ENCODE measurements at places on chromosomes 6 and 20. TPM values are rescaled to one million over a fixed set of nuclear protein-coding genes. Genes with fewer than 3 reads are reported as not detected.

The PNPLA1 gene
- not detected for total RNA-seq

The CHRNA4 gene
- total RNA-seq = not detected

GRCh38 chr6:41334482-41335040, 847 bp upstream of the NCR2 start:
- DNase-seq = no peak

The PET117 gene
- total RNA-seq = 13.9 TPM

- no peak for DNase-seq
These were observed 444.5 kb upstream of the IMPG1 start for GRCh38 chr6:76516924-76517323.

DNA sequence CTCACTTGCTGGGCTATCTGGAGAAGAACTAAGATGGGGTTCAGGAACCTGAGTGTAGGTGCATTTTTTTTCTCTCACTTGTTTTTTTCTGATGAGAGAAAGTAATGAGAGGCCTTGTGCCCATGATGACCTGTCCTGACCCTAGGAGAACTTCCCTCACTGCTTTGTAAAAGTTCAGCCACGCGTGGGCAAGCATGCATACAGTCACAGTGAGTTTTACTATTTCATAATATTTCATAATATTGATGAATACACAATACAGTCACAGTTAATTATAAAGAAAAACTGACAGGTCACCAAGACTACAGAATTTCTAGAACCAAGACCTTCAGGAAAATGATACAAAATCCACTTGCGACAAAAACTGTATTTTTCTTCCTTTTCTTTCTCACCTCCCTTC, 111.8 kb downstream of the MAP7 start:
- no peak for DNase-seq

The PI16 gene
- total RNA-seq = not detected

GRCh38 chr6:166653639-166653941, 26.5 kb upstream of the RPS6KA2 start:
- DNase-seq = no peak

DNA sequence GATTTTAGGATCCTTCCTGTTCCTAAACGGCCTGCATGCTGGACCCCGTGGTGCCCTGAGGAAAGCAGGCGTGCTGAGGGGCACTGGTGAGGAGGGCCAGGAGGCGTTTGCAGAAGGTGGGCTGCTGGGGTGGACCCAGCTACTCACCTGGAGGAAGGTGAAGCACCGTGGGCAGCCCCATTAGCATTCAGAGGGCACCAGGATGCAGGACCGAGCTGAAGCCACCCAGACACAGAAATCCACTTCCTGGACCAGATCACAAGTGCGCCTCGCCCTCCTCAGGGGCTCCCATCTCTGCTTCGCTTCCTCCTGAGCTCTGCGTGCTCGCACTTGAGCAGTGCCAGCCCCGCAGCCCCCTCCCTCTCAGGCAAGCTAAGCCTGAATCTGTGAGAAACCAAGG, 187.0 kb downstream of the SYNDIG1 start:
- DNase-seq = no peak

- no peak for DNase-seq
These were observed 72.1 kb downstream of the FILIP1 start for GRCh38 chr6:75421316-75422023.

DNA sequence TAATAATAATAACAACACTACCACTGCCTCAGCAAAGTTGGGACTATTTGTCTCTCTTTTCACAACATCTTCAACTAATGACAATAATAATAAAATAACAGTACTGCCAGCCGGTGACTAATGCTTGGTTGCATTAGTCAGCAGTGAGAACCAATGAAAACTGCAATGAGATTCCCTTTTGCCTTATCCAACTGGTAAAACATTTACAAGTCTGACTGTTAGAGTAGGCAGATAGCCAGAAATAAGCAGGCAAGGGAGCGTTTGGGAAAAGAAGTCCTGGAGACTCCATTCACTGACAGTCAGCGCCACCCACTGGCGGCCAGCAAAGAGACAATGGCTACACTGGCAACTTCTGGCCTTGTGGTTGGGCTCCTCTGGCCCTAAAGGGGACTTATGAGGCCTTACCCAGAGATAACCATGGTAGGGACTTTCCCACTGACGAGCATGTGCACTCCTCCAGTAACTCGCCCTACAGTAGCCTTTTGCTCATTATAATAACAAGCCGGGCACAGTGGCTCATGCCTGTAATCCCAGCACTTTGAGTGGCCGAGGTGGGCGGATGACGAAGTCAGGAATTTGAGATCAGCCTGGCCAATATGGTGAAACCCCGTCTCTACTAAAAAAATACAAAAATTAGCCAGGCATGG, 3.4 kb upstream of the NSFL1C start:
- DNase-seq = peak; percentile 99

DNA sequence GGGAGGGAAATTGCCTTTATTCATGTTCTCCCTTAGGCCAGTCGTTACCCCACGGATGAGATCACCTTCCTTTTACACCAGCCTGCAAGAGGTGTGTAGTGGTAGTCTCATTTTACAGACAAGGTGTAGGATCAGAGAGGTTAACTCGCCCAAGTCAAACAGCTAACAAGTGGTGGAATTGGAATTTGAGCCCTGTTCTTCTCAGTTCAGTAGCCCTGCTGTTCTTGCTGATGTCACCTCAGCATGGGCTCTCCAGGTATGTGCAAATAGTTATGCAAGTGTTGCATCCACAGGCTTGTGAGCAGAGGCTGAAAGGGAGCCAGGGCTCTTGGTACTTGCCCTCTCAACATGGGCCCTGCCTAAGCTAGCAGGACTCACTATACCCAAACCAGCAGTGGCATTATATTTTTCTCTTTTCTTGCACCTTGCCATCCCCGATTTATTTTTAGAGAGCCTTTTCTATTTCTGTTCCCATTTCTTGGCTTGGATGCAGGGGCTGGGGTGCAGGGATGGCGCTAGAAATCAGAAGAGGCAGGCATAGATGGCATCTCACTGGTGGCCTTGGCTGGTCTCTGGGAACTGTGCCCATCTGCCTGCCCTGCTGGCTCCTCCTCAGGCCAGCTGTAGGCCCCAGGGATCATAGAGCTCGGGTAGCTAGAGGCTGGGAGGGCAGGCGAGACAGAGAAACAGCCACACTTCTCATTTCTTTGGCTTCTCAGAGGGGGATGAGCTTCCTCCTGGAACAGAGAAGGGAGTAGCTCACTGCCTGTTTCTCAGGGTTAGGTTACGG, 18.2 kb downstream of the PPARD start:
- no peak for DNase-seq

The C6orf141 gene
- 0.77 TPM for total RNA-seq

- DNase-seq = no peak
These were observed 17.3 kb downstream of the STX7 start for GRCh38 chr6:132495604-132496079.

- DNase-seq = peak; percentile 23
These were observed 3.1 kb downstream of the ZCCHC3 start for GRCh38 chr20:300345-300990.

The ZBTB24 gene
- 8.0 TPM for total RNA-seq

The NFS1 gene
- total RNA-seq = 31.7 TPM

- DNase-seq = peak; percentile 40
These were observed 31.9 kb downstream of the ARID1B start for GRCh38 chr6:156809034-156809433.

DNA sequence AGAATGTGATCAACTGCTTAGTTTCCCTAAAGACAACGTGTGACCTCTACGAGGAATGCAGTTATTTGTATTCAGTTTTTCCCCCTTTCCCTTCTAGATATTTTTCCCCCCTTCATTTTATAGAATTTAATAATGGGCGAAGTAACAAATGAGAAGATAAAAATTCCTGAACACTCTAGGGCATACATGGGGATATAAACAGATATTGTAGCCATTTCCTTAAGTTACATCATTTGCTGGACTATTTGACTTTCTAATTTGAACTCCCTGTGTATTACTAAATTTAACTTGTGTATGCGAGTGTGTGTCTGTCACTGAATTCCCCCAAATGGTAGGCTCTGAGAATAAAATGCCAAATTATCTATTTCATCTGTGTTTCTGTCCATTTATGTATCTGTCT, 99.0 kb upstream of the ZFP64 start:
- DNase-seq = no peak

The MYLK2 gene
- not detected for total RNA-seq

DNA sequence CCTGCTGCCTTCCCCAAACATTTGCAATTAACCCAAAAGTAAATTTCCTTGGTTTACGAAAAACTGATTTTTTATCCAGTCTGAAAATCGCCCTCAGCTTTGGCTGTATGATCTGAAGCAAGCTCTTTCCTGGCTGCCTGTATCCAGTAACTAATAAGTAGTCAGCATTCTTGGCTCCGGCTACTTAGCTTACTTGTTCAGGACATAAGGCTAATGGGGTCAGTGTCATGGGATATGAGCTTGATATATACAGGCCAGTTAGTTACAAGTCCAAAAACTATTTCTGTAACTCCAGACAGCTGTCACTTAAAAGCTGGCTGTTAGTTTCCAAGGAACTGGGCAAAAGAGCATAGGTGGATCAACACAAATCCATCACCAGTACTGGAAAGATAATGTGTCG, 56.2 kb downstream of the KHDC1L start:
- DNase-seq = peak; percentile 64

DNA sequence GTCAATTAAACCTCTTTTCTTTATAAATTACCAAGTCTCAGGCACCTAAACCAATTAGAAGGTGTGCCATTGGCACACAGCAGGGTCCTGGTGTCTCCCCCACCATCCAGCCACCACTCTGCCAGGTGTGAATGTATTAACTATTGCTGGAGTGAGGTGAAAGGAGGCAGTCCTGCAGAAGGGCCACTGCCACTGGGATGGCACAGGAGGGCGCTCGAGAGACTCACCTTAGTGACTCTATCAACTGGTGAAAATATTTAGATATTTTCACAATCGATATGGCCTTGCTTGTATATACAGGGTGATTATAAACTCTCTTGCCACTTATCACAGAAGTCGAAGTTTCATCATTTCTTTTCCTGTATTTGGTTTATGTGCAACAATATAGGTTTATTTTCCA, 145.6 kb upstream of the ESR1 start:
- DNase-seq = no peak

The XKR7 gene
- total RNA-seq = not detected

The ENPP4 gene
- 3.6 TPM for total RNA-seq

DNA sequence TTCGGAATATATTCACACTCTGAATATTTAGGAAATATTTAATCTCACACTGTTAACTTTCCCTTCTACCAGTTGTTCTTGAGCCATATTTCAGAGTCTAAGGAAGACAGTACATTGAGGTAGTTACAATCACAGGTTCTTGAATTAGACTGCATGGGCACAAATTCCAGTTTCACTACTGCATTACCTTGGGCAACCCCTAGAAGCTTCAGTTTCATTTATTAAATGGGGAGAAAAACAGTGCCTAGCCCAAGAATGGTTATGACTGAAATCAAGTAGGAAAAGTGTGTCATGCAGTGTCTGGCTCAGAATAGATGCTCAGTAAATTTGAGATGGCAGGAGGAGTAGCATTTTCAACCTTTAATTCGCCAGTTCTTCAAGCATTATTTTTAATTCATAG, 124.5 kb upstream of the SAMD5 start:
- DNase-seq = no peak

The RBPJL gene
- total RNA-seq = not detected

The GHRH gene
- total RNA-seq = not detected

The UCKL1 gene
- total RNA-seq = 27.9 TPM

The PAK5 gene
- not detected for total RNA-seq

- no peak for DNase-seq
These were observed 413.8 kb downstream of the PTPRT start for GRCh38 chr20:42775866-42776265.

The TREM1 gene
- total RNA-seq = 0.26 TPM

GRCh38 chr20:43490038-43490437, 17.5 kb upstream of the L3MBTL1 start:
- DNase-seq = no peak

DNA sequence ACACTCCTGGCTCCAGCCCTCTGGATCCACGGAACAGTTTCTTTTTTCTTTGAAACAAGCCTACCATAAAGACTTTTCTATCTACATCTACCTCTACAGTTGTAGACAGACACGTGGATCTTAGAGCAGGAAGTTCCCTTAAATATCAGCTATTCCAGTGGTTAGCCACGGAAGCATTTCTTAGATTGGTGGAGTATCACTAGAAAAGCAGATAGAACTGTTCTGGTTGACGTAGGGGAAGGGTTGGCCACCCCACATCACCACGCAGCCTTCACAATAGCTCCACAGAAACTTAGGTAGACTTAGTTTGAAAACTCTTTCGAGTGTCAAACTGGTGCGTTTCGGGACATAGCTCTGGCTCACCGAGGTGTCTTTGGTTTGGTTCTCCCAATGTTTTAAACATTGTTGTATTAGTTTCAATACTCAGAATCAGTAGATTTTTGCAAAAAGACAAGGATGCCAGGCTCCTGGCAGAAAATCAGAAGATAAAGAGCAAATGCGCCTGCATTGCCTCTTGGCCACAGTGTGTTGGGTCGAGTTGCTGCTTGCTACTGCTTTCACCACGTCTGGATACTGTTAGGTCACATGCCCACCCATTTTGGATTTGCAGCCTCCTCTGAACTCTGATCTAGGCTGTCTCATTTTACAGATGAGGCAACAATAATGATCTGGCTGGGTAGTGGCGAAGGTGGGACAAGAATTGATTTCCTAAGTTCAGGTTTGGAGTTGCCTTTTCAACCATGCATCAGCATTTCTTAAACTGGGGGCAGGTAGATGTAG, 71.5 kb upstream of the DTNBP1 start:
- DNase-seq = no peak

GRCh38 chr6:153058909-153059308, 56.4 kb upstream of the MTRF1L start:
- peak; percentile 6 for DNase-seq

DNA sequence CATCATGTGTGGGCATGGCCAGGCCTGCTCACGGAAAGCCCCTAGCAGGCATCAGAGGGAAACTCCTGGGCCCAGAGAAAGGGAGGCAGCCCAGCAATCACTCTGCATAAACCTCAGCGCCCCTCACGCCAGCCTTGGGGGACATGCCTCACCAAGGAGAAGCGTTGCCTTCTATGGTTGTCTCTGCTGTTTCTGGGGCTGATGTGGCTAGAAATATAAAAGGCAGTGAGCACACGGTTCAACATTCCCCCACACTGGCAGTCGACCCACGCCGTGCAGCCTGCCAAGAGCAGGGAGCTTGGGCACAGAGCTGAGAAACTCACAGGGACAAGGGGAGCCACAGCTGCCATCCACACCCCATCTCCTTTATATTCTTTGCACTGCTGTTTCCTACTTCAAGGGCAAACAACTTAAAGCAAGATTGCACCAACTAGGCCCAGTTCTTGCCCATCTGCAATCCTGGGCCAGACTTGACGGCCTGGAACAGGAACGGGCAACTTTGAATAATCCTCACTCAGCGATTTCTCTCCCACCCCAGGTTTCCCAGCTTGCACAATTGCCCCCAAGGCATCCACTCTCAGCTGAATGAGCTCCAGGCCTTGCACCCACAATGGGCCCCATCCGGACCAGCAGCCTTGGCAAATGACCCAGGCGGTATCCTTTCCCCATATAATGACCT, 35.5 kb upstream of the FOXC1 start:
- DNase-seq = no peak

The TCF15 gene
- total RNA-seq = not detected

DNA sequence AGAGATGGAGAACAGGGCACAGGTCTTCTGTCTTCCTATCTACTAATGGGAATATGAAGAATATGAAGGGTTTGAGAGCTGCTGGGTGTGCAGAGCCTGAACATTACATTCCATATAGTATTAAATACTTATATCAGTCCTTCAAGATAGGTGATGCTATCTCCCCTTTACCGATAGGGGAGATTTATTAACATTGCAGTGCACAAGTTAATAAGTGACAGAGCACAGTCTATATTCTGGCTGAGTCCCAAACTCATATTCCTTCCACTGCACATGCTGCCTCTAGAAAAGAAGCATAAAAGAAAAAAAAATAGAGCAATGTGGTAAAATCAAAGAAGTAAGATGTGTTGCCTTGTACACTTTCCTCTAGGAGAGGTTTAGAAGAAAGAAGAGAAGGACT, 18.5 kb upstream of the KIAA0408 start:
- DNase-seq = no peak

The SLC35D3 gene
- total RNA-seq = not detected

All from fibroblast of lung (primary cell).